Activated gamma-delta T cell (primary cell): ENCODE measurements at places on chromosomes 12 and 14.

DNA sequence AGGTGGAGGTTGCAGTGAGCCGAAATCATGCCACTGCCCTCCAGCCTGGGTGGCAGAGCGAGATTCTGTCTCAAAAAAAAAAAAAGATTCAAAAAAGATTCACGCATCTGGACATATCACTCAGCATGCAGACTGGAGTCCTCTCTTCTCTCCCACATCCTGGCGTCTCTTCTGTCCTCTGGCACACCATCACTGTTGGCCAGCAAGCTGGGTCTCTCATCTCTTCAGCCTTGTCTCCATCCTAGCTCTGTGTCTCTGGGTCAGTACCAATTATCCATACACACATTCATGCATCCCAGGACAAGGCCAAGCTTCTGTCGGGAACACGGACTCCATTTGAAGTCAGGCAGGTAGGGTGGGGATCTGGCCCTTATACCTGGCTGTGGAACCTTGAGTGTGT is 105.5 kb upstream of the MAP1LC3B2 start:
- no peak for DNase-seq

DNA sequence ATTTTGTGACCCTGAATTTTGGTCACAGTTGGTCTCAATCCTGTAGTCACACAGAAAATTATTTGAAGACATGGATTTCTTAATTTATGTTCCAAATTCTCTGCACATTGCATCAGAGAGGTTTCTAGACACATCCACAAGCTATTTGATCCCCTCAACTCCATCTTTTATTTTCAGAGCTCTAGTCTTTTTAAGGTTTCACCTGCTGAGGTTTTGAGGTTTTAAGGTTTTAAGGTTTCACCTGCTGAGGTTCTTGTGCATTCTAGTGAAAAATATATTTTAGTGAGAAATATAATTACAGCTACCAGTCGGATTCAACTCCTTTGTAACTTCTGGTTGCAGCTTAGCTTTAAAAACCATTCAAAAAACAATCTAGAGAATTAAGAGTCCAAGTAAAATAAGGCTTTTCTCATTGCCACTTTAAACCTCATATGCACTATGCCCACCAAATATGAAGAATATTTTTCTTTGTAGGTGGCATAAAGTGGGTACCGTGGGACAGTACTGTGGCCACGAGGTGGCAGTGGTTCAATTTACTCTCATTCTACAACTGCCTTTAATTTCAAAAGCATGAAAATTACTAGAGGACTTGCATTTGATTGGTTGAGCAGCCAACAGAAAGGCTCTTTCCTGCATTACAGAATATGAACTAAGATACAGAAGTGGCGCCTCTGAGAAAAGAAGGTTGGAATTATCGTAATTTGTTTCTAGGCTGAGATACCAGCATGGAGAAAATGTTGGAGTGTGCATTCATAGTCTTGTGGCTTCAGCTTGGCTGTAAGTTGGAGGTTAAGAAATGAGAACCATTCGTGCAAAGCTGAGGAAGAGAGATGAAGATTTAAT is 366.5 kb upstream of the OR4E1 start:
- DNase-seq = no peak

GRCh38 chr12:7190268-7191055 is 976 bp downstream of the PEX5 start:
- no peak for DNase-seq

DNA sequence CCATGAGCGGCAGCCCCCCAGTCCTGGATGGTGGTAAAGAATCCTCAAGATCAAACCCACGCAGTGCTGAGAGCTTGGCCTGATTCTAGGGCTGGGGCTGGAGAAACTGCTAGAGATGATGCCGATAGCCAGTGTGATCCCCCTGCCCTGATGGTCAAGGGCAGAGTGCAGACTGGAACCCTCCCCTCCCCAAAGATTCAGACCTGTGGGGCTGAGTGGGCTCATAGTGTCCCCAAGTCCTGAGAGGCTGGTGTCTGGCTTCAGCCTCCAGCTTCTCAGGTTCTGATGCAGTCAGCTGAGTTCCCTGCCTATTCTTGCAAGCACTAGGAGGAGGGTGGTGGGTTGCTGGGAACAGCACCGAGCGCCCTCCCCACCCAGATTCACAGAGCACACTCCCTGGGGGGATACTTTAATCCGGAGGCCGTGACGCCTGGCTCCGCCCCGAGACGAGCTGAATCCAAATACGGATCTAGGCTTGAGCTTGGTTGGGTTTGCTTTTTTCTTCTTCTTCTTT is 11.9 kb downstream of the RHOF start:
- no peak for DNase-seq

DNA sequence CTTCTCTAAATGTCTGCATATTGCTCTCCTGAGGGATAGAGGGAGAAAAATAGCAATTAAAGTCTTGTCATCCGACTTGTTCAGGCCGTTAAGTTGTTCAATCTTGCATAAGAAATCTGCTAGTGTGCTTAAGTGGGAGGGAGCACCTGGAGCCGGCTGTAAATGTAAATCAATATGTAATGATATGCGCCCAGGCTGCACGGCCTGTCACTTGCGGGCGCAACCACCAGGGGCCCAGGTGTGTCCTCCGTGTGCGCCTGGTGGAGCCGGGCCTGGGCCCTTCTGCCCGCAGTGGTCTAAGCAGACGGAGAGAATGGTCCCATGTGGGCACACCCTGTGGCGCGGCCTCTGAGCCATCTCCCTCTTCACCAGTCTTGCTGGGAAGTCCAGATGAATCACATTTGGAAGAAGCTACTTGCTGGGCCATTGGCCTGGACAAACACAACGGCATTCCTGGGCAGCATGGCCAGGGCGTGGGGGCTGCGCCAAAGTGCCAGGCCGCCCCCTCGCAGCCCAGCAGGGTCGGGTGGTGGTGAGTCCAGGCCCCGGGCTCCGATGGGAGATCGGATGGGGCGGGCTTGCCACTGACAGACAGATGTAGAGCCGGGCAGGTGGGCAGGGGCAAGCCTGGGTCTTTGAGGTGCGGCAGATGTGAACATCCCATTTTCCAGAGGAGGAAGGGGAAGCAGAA is 193.3 kb upstream of the C14orf180 start:
- DNase-seq = no peak

DNA sequence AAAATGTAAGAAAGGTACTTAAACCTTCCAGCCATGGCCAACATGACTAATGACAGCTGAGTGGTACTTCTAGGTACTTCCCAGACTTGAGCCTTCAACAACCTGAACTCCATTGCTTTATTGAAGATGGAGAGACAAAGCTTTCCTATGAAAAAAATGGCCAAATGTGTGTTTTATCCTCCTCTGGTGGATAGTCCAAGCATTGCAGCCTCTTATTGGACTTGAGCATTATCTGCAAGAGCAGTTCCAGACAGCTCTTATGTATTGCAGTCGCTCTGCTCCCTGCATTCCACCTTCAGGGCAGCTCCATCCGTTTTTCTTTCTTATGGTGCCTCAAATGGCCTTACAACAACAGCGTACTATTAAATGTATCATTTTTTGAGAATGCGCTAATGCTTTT is 588.2 kb downstream of the NRXN3 start:
- no peak for DNase-seq

GRCh38 chr12:104825408-104825807 is 132.7 kb downstream of the SLC41A2 start:
- DNase-seq = no peak
